ENCODE measurements at places on chromosomes 7 and 10.

DNA sequence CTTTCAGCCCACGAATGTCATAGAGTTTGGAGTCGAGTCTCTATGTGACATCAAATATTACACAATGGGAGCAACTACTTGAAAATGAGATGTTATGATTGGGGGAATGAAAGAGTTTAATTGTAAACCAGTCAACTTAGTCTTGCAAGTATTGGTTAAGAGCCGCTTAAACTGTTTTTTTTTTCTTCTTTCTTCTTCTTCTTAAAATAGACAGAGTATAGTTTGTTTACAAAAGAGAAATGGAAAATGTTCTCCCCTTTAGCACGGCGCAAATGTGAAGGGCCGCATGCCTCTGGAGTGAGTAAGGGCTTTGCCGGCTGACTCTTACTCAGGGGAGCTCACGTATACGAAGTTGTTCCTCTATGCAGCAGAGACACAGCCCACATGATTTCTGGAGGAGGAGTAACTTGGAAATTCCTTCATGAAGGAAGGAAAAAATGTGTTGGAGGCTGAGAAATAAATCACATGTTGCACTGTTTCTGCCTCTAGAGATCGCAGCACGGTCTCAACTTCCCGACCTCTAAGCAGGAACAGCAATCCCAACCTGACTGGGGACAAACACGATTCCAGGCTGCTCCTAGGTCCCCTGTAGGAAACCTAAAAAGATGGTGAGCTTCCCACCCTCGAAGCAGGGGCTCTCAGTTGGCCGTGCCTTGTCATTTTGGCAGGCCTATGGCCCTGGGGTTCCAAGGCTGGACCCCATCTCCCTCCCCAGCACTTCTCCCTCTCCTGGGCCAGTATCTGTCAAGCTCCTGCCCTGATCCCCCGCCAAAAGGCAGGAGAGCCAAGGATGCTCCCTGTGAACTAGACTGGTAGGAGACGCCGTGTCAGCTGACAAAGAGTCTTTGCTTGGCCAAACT, 44.8 kb downstream of the MYOF start:
- DNase-seq: peak; percentile 41

- no peak for DNase-seq
Measured at GRCh38 chr7:33237036-33237435, 107.7 kb downstream of the BBS9 start.

GRCh38 chr7:139139150-139139549, 29.6 kb upstream of the ZC3HAV1 start:
- DNase-seq: no peak

DNA sequence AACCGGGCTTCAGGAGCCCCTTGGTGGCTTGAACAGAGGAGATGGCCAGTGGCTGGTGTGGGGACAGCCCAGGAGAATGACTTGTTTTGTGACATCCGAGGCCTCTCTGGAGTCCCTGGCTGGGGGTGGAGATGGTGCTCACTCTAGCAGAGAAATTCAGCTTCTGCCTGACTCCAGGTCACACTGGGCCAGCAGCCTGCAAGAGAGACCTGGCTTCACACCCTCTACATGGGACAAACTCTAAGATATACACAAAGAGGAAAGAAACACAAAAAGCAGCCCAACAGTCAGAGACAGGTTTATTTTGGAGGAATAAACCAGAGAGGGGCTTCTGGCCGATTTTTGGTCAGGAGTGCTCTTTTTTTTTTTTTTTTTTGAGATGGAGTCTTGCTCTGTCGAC, 132.8 kb downstream of the ELFN1 start:
- no peak for DNase-seq

DNA sequence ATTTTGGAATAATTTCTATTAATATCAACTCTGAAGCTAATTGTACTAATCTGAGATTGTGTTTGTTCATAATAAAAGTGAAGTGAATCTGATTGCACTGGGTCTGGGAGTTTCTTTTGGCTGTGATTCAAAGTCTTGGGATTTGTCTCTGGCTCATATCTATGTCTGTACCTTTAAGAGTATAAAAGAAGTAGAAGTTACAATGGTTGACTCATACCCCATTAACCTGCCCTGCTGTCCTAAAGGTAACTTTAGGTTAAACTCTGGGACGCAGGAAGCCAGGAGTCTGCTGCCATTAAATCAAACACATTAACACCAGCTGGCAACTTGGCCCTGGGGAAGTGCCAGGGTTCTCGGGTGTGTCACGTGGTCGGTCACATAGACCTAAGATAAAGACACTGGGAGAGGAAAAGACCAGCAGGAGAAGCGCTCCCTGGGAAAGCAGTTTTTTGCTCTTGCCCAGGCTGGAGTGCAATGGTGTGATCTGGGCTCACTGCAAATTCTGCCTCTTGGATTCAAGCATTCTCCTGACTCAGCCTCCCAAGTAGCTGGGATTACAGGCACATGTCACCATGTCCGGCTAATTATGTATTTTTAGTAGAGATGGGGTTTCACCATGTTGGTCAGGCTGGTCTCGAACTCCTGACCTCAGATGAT, 17.8 kb downstream of the SCD start:
- DNase-seq: peak; percentile 45

DNA sequence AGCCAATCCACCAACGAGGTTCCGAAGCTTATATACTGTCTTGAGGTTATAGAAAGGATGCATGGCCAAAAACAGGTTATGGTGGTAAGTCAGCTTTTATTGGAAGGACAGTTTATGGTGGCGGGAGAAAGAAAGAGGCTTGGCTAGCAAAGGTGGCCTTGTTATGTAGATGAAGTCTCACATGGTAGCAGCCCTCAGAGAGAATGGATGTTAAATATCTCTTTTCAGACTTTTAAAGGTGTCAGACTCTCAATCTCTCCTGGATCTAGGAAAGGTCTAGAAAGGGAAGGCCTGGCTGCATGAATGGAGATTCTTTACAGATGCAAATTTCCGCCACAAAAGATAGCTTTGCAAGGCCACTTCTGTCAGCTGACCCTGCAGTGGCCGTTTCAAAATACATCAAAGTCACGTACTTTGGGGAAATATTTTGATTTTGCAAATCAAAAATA, 333.8 kb downstream of the GALNT17 start:
- DNase-seq: no peak

- no peak for DNase-seq
Measured at GRCh38 chr7:103981003-103981423, 8.4 kb downstream of the RELN start.
